ENCODE measurements at places on chromosomes 5 and 9. TPM values are rescaled to one million over a fixed set of nuclear protein-coding genes. Genes with fewer than 3 reads are reported as not detected.

ZNF608 gene
- 0.47 TPM for total RNA-seq

GMCL2 gene
- not detected for total RNA-seq

DNA sequence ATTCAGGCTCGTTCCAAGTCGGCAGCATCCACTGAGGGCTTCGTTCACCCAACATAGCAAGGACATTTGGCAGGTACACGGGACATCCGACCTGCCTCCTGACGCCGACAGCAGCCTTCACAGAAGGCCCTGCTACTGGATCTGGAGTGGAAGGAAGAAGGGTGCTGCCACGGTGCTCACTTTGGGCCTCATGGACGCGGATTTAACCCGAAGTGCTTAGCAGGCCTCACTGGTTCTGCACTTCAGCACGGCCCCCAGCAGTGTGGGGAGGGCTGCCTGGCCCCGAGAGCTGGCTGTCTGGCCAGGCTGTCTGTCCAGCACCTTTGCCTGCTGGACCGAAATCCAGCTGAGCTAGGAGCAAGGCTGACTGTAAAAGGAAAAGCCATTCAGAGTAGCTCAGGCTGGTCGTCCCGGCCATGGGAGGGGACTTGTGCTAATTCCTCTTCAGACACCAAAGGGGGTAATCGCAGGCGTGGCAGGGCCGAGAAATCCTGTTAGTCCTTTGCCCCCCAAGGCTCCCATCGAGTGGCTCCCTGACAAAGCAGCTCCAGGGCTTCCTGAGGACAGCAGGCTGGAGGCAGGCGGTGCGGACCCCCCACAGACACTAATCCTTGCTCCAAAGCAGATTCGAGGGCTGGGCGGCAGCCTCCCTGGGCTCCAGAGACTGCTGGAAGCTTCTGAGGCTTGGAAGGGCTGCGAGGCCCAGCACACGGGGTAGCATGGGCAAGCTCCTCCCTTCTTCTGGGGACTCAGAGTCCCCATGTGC lies 11.1 kb upstream of the RXRA start:
- DNase-seq: no peak

- DNase-seq: no peak
Measured at GRCh38 chr5:103472830-103473229, 89.8 kb downstream of the NUDT12 start.

DNA sequence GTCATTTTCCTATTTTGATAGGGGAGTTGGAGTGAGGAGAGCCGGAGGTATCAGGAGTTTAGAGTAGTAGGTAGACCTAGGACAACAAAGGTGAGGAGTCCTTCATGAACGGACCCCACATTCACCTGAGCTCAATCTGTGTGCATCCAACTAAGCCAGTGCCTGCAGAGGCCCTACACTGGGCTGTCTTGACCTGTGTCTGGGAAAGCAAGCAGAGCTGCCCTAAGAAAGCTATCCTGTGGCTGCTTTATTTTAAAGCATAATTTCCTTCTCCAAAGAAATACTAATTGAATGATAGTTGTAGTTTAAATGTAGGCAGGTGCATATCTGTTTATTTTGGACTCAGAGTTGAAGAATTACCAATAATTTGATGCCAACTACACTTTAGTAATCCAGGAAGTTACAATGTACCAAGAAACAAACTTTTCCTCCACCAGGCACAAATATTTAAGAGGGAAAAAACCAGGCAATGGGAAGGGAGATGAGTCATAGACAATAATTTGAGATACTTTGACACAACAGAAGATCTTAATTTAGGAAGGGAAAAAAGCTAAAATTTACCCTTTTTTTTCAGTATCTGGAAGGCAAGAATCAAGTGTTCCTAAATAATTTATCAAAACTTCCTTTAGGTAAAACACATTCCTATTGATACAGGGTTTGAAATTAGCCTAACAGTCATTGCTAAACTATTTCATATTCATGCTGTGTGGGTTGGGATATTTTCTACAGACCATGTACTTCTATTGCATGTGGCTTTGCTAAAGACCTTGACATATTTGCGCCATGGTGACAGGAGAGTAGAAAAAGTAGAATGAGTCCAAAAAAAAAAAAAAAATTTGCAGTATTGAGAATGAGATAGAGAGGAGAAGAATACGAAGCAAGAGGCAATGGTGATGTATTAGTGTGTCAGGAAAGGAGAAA lies 376.6 kb upstream of the TUSC1 start:
- DNase-seq: no peak

DNA sequence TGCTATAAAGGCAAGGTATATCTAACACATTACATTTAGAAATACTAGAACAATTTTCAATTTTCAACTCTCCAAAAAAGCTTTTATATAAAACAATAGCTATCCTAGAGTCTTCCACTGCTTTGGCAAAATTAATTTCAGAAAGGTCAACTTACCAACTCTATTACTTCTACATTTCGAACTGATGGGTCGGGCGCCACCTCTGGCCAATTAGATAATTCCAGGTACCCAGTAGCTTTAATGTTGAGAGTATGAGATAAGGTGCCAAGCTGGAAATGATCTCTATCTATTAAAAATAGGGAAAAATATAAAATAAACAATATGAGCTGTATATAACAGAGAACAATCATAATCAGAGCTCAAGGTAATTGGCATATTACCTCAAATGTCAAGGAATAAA lies 166.6 kb downstream of the AP3B1 start:
- no peak for DNase-seq

DNA sequence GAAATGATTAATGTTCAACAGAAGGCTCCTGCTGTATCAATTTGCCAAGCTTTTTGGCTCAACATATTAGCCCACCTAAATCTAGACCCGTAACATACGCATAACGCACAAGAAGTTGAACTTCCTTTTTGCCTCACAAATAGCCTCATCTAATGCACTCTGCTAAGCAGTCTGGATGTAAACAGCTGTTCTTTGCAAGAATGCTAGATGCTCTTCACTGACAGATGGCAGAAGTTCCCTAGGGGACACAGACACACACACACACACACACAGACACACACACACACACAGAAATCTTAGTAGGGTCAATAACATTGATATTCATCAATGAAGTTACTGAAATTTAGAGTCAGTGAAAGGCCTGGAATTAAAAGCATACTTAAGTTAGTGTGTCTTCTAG lies 13.2 kb upstream of the PCA3 start:
- DNase-seq: no peak

DNA sequence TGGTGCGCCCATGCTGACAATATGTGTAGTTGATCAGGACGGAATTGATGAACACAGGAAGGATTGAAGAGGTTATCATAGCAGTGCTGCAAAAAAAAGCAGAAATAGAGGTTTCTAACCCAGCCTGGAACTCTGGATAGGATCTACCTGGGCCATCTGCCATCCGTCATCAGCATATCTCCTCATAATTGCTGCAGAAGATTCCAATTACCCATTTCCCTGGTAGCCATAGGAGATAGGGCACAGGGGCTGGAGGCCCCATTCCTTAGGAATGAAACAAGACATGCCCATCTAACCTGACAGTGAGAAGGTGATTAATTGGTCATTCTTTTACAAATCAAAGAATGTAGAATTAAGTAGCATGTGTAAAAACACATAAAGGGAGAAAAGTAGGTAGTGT lies 60.3 kb upstream of the TRIM32 start:
- DNase-seq: no peak

GRCh38 chr5:156375895-156376495 lies 49.0 kb downstream of the SGCD start:
- no peak for DNase-seq
